Caudate nucleus (tissue), 63 donors: ENCODE measurements at places on chromosomes 1 and 21.

DNA sequence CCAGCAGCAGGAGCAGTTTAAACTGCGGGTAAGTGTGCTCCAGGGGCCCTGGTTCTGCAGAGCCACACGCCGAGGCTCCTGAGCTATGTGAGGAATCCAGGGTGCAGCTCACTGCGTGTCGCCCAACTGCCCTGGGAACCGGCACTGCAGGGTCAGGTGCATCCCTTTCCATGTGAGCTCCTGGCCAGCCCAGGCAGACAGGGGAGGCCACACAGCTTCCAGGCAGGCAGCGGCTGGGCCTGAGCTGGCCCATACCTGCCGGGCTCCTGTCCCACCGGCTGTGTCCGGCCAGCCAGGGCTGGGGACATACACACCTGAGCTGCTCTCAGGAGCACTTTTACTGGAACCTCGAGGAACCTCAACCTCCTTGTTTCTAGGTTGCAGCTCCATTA is 18.6 kb upstream of the COL18A1 start:
- no peak for DNase-seq

DNA sequence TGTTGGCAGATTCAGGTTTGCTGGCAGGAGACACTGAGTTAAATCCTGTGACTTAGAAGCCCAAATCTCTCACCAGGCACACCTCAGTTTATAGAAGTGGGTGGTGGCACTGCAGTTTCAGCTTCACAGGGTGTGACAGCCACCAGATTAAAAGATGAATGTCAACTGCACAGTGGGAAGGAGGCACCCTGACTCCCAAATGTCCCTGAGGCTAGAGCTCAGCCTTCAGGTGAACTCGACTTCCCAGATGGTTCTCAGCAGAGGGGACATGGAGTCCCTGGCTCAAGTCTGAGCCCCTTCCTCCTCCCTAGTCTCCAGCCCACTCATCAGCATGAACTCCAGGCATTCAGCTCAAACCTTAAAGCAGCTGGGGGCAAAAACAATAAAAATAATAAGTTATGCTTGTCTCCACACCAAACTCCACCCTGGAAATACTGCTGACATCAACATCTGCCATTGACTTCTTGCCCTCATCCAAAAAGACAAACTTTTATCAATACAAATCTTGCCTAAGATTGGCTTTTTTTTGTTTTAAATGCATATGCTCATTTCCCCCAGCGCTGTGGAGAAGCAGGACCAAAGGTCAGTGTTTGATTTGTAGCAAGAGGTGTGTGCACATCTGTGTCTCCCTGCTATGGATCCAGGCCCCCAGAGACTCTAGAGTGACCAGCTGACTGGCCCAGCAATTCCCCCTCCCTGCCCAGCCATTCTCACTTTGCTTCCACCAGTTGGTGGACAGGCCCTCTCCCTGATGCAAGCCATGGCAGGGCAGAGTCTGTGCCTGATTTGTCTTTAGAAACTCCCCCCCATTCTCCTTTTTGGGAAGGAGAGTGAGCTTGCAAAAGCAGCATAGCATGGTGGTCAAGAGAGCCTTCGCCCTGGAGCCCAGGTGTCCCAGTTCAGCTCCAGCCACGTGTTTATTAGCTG is 18.5 kb upstream of the S100A7 start:
- DNase-seq = no peak

- no peak for DNase-seq
These were observed 108.2 kb upstream of the GREM2 start for GRCh38 chr1:240719953-240720700.

- DNase-seq = no peak
These were observed 140.3 kb upstream of the KIF26B start for GRCh38 chr1:245014247-245015029.

DNA sequence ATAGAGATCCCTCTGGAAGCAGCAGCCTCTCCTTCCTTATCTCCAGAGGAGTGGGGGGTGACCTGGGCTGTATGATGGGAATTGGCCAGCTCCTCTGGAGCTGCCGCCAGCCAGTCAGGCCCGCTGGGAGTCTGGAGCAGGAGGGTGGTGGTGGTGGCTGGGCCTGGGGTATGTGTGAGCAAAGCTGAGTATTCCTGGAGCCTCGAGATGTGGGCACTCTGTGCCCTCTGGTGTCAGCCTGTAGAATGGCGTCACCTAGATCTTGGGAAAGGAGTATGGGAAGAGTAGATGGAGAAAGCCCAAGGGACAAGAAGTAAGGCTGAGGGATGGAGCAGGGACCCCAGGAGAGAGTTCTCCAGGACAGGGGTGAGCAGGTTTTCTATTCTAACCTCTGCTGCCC is 16.0 kb downstream of the VANGL2 start:
- no peak for DNase-seq

- DNase-seq = no peak
These were observed 5.1 kb downstream of the PRRX1 start for GRCh38 chr1:170669107-170669445.

DNA sequence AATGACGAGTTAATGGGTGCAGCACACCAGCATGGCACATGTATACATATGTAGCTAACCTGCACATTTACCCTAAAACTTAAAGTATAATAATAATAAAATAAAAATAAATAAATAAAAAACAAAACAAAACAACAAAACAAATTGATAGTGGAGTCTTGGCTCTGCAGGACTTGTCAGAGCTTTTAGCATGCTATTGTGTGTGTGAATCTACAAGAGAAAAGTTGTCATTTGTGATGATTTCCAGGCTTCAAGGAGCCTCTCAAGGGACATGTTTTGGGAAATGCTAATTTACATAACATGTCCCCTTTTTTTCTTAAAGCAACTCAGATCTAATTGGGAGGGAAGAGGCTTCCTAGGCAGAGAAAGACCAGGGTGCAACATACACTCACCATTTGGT is 9.1 kb downstream of the IL22RA1 start:
- no peak for DNase-seq

DNA sequence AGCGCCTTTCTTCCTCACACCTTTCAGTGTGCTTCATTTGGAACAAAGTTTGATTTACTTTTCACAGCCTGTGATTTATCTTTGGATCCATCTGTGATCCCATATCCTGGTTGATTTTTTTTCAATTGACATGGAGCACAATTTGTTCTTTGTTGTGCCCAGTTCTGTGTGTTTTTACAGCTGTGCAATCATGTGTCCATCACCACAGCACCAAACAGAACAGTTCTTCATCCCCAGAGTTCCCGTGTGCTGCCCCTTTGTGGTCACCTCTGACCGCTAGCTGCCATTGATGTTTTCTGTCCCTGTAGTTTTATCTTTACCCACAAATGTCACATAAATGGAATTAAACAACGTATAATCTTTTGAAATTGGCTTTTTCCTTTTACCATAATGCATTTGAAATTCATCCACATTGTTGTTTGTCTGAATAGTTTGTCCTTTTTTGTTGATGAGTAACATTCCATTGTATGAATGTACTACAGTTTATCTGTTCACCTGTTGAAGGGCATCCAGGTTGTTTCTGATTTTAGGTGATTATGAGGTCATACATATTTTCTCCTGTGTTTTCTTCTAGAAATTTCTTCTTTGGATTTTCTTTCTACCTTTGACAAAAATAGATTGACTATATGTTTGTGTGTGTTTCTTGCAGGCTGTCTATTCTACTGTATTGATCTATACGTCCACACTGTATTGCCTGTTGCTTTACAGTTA is 17.4 kb downstream of the MIGA1 start:
- DNase-seq = peak; percentile 4

- no peak for DNase-seq
These were observed 438.1 kb downstream of the LMO4 start for GRCh38 chr1:87766737-87767136.

- no peak for DNase-seq
These were observed 590.4 kb upstream of the PLXNA2 start for GRCh38 chr1:208834381-208835096.

GRCh38 chr1:28135371-28136168 is 40.9 kb downstream of the PTAFR start:
- no peak for DNase-seq

- no peak for DNase-seq
These were observed 59.8 kb upstream of the PPP2R5A start for GRCh38 chr1:212225416-212225815.

GRCh38 chr21:39029086-39029755 is 154.0 kb downstream of the PSMG1 start:
- DNase-seq = no peak

- DNase-seq = no peak
These were observed 587 bp downstream of the NKAIN1 start for GRCh38 chr1:31238986-31239613.

GRCh38 chr1:201353186-201353940 is 24.1 kb downstream of the TNNT2 start:
- no peak for DNase-seq

GRCh38 chr1:58768191-58768731 is 15.6 kb downstream of the JUN start:
- no peak for DNase-seq

GRCh38 chr1:6703016-6703415 is 1.4 kb upstream of the DNAJC11 start:
- DNase-seq = no peak

- peak; percentile 25 for DNase-seq
These were observed 27.7 kb upstream of the PTGFRN start for GRCh38 chr1:116881879-116882520.

GRCh38 chr1:165402517-165403111 is 42.3 kb downstream of the RXRG start:
- no peak for DNase-seq

- DNase-seq = no peak
These were observed 437.2 kb upstream of the PRMT6 start for GRCh38 chr1:106619080-106619826.

- DNase-seq = no peak
These were observed 118.0 kb upstream of the BARHL2 start for GRCh38 chr1:90834886-90835660.

GRCh38 chr1:38915352-38915948 is 26.2 kb downstream of the RHBDL2 start:
- DNase-seq = no peak

DNA sequence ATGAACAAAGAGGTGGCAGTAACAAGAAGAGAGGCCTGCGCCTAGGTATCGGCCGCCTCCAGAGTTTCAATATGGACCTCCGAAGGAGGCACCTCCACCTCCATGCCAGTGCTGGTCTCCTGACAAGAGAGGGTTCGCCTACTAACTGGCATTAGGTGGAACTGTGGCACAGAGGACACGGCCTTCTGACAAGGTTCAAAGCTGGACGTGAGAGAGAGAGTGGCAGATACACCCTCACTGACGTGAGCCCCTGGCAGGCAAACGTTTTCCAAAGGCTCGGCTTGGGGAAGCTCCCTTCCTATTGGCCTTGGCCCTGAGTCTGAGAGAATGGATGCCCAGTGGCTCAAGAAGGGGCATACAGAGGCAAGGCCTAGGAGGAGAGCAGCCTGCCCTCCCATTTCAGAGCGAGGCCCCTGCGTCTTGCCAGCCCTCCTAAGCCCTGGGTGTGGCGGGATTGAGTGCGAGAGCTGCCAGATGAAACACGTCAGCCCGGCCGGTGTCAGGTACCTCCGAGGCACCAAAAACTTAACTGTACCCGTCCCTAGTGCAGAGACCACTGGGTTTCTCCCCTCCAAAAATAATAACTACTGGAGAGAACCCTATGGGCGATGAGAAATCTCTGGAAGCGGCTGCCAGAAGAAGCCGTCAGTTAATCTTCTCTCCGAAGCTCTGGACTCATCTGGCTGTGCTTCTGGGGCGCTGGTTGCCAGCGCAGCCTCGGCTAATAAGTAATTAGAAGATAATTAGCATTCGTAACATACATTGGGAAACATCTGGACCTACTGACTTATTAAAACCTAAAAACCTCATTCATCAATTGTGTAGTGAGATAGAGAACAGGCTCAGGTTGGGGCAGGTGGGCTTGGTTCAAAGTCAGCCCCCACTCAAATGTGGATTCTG is 283.6 kb downstream of the NPHP4 start:
- DNase-seq = no peak

- no peak for DNase-seq
These were observed 7.5 kb downstream of the MDM4 start for GRCh38 chr1:204523605-204524215.

DNA sequence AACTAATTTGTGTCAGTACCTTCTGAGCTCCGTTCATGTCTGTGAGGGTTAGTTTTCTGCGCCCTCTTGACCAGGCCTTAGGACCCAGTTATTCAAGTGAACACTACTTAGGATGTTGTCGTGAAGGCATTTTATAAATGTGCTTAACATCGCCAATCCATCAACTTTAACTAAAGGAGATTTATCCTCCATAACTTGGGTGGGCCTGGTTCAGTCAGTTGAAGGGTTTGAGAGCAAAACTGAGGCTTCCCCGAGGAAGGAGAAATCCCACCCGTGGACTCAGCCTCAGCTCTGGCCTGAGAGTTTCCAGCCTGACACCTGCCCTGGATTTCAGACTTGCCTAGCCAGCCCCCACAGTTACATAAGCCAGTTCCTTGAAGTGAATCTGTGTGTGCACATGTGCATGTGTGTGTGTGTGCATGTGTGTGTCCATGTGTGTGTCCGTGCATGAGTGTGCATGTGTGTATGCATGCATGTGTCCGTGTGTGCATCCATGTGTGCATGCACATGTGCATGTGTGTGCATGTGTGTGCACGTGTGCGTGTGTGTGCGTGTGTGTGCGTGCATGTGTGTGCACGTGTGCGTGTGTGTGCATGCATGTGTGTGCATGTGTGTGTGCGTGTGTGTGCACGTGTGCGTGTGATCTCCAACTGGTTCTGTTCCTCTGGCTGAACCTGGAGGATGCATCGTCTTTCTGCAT is 62.1 kb upstream of the PDE9A start:
- DNase-seq = no peak

DNA sequence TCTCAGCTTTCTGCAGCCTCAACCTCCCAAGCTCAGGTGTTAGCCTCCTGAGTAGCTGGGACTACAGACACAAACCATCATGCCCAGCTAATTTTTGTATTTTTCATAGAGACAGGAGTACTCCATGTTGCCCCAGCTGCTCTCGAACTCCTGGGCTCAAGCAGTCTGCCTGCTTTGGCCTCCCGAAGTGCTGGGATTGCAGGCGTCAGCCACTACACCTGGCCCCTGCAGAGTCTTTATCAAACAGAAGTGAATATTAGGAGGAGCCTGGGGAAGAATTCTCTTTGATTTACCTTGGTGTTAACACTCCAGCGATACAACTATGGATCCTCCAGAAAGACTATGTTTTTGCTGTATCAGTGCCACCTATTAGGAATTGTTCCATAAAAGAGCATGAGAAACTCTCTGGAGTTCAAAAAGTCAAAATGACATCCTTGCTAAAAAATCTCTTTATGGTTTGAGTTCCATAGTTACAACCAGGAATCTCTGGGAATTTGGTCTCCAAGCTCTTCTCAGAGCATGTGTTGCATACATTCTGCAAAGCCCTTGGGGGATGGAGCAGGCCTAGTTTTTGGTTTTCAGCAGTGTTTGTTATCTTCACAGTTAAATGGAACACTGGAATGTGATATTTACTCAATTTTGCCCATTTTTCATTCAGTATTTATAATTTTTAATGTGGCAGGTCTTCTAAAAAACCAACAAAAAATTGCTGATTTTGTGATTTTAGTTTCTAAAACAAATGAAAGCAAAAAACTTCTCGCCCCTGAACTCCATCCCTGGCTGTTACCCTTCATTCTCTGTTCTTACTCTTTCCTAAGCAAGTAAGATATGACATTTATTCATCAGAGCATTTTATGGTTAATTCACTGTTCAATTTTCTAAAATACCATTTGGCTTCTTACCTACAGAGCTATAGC is 77.3 kb downstream of the OLFML2B start:
- no peak for DNase-seq
